ENCODE measurements at places on chromosomes 7 and 10. TPM values are rescaled to one million over a fixed set of nuclear protein-coding genes. Genes with fewer than 3 reads are reported as not detected.
A peak's percentile ranks its signal among the peaks of the same experiment; 100 is the strongest.

DNA sequence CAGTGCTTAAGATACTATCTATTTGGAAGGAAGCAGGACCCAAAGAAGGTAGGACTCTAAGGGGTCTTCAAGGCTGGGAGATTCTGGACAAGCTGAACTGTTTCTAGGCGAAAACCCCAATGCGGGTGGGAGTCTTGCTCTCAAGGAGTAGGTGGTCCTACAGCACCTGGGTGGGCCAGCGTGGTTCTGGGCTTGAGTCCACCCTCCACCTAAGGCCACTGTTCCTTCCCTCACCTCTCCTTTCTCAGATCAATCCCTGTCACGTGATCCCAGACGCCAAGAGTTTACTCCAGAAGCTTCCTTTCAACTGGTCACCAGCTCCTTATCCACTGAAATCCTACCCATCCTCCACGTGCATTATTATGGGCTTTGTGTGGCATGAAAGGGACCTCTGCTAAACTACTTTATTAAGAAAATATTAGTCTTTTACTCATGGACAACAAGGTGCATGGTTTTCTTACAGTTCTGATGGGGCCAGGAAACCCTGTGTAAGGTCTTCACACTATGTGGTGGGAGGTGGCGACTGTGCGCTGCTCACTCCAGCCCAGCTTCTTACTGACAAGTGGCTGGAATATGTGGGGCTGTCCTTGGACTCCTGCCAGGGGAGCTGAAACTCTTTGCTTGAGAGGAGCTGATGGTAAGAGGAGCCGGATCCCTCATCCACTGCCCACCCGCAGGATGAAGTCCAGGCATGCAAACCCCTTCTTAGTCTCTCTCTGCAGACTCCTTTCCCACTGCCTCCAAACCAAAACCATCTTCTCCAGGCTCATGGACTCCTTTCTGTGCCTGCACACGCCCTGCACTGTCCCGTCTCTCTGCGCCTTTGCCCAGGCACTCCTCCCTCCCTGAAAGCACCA is 1.6 kb downstream of the ZNF746 start:
- H3K36me3 ChIP-seq: peaks cover 8% of the 10 kb centered on the region
- peak overlapping the region; percentile 51 for H3K27ac ChIP-seq
- no peak for DNase-seq
- peak overlapping the region; percentile 98 for H3K4me3 ChIP-seq

MOGAT3 gene
- not detected for total RNA-seq

DNA sequence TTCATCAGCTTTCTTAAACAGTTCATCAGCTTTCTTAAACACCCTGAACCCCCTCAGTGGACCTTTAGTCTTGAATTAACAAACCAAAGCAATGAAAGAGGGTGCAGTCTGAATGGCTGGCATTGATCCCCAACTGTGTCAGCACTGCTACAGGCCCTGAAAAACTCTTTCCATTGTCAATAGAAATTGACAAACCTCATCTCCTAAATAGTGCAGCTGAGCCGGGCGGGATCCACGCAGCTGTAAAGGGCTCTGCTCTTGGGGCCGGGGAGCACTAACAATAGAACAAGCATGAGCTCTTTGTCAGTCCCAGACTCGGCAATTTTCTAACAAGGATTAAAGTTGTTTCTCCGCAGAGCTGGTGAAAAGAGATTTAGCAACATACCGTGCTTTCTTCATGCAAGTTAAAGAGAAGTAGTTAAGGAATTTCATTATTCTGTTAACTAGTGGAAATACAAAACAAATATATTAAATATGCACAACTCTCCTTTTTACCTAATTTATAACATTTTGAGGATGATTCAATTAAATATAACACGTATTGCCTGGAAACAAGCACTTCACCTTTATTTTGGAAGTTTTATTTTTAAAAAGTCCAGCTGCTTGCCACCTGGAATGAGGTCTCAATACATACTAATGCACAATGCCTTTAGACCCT is 24.7 kb upstream of the FEZF1 start:
- no peak overlapping the region for H3K27ac ChIP-seq
- H3K27me3 ChIP-seq: no peaks in the 10 kb centered on the region
- DNase-seq: no peak
- no peaks in the 10 kb centered on the region for H3K36me3 ChIP-seq

DNA sequence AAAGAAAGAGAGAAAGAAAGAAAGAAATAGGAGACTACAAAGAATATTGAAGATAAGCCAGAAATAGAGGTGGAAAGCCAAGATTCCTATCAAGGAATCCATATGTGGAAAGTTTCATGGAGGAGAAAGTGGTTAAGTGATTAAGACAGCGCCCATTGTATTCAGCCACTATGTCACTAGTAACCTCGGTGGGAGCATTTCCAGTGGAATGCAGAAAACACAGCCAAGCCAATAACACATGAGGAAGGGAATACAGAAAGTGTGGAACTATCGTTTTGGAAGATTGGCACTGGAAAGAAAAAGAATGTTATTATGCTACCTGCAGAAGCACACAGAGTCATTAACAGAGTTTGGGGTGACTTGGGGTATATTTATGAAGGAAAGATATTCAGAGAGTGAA is 2.7 kb downstream of the MGAM2 start:
- peaks cover 2% of the 10 kb centered on the region for H3K27me3 ChIP-seq
- no peaks in the 10 kb centered on the region for H3K36me3 ChIP-seq
- no peak overlapping the region for H3K27ac ChIP-seq
- H3K4me1 ChIP-seq: no peaks in the 10 kb centered on the region
- DNase-seq: no peak

FZD1 gene
- total RNA-seq: 0.17 TPM

CTAGE4 gene
- total RNA-seq: 2.2 TPM

ZPBP gene
- total RNA-seq: not detected

TNS3 gene
- total RNA-seq: 1.1 TPM

GRCh38 chr7:106480161-106480579 is 180.8 kb downstream of the CCDC71L start:
- H3K4me3 ChIP-seq: no peak overlapping the region
- no peak overlapping the region for H3K27ac ChIP-seq
- no peaks in the 10 kb centered on the region for H3K36me3 ChIP-seq
- H3K27me3 ChIP-seq: peaks cover 18% of the 10 kb centered on the region
- peaks cover 3% of the 10 kb centered on the region for H3K4me1 ChIP-seq
